ENCODE measurements at places on chromosomes 12 and 14.

GRCh38 chr12:32947206-32948067 is 50.9 kb upstream of the PKP2 start:
- no peak for DNase-seq

- no peak for DNase-seq
Observed at GRCh38 chr14:50826681-50827080, 4.3 kb downstream of the NIN start.

- no peak for DNase-seq
Observed at GRCh38 chr12:42360747-42361403, 34.9 kb downstream of the PPHLN1 start.

GRCh38 chr12:113180333-113180732 is 4.9 kb downstream of the DDX54 start:
- no peak for DNase-seq

GRCh38 chr12:126667339-126667738 is 1599.6 kb upstream of the TMEM132C start:
- DNase-seq, result no peak

GRCh38 chr14:94102768-94103482 is 7.6 kb upstream of the IFI27 start:
- DNase-seq, result no peak

All from stimulated activated CD4-positive, alpha-beta T cell treated with anti-CD3 and anti-CD28 coated beads, TNF-alpha, amount 100 ng/mL, for 1 hour (primary cell).